ENCODE measurements at places on chromosomes 7 and 10.
A peak's percentile ranks its signal among the peaks of the same experiment; 100 is the strongest.

DNA sequence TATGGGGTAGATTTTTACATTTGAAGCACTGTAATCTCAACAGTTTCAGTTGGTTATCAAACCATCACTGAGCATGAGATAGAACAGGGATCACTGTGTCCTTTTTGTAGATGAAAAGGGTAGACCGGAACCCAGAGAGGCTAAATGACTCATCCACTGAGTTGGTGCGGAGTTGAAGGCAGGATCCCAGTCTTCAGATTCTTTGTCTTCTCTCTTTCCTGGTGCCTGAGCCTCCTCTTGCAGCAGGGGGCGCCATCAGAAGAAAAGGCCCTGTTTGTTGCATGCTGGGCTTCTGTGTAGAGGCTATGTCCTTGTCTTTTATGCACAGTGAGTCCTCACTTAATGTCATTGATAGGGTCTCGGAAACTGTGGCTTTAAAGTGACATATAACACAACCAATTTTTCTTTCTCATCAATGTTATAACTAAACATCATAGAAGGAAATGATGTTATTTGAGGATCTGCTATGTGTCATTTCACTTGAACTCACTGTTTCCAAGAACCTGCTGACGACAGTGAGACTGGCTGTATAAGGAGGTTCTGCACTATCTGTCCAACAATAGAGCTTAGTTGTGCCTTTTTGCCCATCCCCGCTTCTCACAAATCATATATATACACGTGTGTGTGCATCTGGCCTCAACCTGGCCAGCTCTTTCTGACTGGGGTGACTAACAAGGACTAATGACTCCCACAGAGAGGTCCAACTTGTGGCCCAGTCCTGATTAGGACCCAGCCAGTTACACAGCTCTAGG, 14.3 kb downstream of the ZNF282 start:
- DNase-seq, result peak; percentile 38

DNA sequence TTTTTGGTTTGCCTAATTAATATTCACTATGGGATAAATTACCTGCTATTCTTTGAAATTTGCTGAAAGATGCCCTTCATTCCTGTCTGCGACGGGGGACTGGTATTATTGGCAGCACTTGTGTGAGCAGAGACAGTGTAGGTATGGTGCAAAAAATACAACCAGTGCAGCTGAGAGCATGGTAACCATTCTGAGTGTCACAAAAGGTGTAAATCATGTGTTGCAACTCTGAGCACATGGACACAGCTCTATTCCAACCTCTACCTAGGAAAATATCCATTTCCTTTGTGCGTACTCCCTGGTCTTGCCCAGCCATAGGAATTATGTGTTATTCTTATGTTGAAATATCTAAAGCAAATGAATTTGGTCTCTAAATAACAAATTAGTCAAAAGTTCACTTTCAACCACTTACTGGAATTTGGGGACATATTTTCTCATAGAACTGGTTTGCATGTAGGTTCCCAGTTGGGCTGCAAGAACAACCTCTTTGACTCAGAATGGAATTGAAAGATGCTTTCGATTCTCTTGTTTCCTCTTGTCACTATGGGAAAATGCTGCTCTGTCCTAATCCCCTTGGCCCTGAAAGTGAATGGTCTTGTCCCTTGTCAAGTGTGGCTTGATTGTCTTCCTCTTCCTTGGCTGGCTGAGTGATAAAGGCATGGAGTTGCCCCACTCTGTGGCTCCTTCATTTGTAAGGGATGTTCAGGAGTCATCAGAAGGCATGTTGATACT, 57.0 kb downstream of the CELF2 start:
- no peak for DNase-seq

- no peak for DNase-seq
These were observed 244.4 kb downstream of the ZWINT start for GRCh38 chr10:56116684-56117083.

- no peak for DNase-seq
These were observed 36.7 kb downstream of the DDC start for GRCh38 chr7:50528266-50529092.

DNA sequence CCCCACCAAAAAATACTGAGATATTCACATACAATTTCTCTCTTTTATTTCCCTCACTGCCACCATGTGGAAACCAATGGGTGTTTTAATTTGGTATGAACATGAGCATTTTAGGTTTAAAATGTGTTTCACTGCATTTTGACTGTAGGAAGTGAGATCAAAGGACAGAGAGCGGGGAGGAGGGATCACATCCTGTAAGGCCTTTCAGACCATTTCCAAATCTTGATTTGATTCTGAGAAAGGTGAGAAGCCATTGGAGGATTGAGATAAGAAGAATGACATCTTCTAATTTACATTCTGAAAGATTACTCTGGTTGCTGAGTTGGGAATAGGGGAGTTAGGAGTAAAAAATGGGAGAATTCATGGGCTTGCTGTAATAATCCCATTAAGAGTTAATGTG, 42.5 kb downstream of the GPR141 start:
- DNase-seq, result no peak

- no peak for DNase-seq
These were observed 2.0 kb downstream of the UTF1 start for GRCh38 chr10:133231946-133232574.

DNA sequence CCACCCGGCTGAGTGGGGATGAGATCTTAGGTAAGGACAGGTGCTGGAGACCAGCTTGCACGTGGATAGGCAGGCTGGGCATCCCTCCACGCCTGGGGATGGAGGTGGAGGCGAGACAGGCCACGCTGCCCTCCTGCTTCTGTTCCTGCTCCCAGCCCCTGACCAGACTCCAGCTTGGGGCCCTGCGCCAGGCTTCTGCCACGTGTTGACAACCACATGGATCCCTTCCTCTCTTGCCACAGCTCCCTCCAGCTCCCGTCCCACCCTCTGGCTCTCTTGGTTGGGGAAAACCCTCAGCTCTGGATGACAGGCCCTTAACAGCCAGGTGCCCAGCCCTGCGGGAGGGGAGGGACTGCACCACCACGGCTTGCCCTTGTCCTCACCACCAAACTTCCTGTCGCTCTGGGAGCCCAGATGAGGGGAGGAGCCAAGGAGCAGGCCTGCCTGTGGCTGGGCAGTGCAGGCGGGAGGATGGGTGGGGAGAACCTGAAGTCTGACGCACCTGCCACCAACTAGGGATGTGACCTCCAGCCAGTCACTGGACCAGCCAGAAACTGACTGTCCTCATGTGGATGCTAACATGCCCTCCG, 36.0 kb downstream of the KCNH2 start:
- DNase-seq, result no peak

GRCh38 chr7:51455513-51455912, 138.9 kb upstream of the COBL start:
- no peak for DNase-seq

- no peak for DNase-seq
These were observed 90.2 kb downstream of the DLG5 start for GRCh38 chr10:77836299-77836820.

Measured in Panc1 (cell line).